NCI-H1436 (cell line): ENCODE measurements at places on chromosomes 4 and X.

DNA sequence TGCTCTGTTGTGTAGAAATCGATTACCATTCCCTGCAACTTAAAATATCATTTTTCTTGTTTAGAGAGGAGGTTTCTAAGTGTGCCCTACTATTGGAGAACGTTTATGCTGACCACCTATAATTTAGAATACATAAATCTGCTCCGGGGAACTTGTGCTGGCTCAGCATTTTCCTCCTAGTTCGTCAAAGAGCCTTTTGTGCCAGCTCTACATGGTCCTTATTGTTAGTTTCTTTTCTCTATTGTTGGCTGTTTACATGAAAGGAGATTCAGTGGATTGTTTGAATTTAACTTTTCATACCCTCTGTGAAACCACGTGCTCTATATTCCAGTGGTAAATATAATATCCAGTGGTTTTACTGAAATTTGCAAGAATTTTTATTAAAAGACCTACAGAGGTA lies 53.4 kb upstream of the ATP8A1 start:
- no peak for DNase-seq

- DNase-seq = no peak
Measured at GRCh38 chr4:87823200-87823599, 9.6 kb upstream of the MEPE start.

GRCh38 chr4:145285928-145286327 lies 105.5 kb upstream of the OTUD4 start:
- DNase-seq = no peak

DNA sequence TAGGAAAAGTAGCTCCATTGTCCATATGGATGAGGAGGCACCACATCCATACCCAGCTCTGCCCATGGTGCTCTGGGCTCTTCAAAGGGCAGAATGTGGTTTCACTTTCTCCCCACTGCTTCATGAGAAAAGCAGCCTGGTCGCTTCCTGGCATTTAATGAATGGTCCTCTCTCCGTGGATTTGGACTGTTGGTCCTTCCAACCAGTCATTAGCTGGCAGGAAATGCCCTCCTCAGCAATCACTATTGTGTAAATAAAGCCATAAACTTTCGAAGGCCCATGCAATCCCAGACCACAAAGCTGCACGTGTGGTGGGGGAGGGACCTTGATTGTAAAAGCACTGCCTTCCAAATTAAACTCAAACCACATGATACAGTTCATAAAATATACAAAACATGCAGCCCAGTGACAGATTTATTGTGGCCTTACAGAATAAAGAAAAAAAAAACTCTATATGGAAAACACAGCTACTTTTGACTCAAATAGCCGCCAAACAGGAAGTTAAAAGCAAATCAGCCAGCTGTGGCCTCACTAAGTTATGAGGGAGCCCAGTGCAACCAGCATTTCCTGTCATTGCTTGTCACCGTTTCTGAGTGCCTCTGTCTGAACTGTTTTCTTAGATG lies 8.1 kb downstream of the MBNL3 start:
- DNase-seq = no peak

- no peak for DNase-seq
Measured at GRCh38 chrX:1500701-1501624, 36.0 kb downstream of the P2RY8 start.

GRCh38 chrX:104113222-104113965 lies 1.1 kb downstream of the ZCCHC18 start:
- peak; percentile 80 for DNase-seq

DNA sequence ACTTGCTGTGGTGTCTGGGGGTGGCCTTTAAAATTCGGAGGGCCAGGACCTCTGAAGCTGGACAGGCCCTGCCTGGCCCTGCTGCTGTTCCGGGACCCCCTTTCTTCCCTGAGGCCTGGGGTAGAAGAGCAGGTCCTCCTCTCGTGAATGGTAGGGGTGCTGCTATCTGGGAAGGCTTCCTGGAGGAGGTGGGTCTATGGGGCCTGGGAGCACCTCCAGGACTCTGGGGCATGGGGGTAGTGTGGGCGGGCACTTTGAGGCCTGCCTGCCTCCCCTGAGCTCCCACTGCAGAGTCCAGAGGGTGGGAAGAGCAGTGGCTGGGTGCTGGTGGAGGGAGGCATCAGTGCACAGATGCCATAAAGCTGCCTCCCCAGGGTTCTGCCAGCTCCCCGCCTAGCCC lies 4.9 kb upstream of the MXD4 start:
- no peak for DNase-seq

- no peak for DNase-seq
Measured at GRCh38 chr4:121990489-121990888, 38.6 kb upstream of the TRPC3 start.

- DNase-seq = no peak
Measured at GRCh38 chr4:147617841-147618691, 869 bp downstream of the TMEM184C start.

GRCh38 chr4:174241162-174241561 lies 42.3 kb downstream of the FBXO8 start:
- DNase-seq = no peak

GRCh38 chr4:32988165-32988811 lies 2268.1 kb downstream of the PCDH7 start:
- DNase-seq = no peak

DNA sequence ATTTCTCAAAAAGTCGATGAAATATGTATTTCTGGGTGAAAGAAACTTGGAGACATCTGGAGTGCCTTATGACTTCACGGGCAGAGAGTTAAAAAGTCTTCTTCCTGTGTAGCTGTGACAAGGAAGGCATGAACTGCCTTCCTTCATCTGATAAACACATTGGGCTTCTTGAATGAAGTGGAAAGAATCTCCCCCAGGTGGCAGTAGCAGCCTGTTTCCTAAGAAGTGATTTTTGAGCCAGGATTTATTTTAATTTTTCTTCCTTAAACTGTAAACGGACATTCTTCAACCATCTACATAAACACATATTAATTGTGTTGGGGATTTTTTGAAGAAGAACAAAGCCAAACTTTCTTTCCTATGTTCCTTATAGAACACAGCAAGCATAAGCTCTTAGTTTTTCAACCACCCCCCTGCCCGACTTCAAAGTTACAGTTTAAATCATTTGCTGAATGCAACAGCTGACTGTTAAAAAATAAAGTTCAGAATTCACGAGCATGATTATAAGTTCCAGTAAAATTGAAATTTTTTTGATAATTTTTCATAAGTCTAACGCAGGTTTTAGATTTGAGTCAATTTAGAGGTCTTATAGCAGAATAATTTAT lies 980 bp upstream of the GIMD1 start:
- DNase-seq = peak; percentile 5

- DNase-seq = no peak
Measured at GRCh38 chr4:154707877-154708276, 35.9 kb upstream of the LRAT start.

DNA sequence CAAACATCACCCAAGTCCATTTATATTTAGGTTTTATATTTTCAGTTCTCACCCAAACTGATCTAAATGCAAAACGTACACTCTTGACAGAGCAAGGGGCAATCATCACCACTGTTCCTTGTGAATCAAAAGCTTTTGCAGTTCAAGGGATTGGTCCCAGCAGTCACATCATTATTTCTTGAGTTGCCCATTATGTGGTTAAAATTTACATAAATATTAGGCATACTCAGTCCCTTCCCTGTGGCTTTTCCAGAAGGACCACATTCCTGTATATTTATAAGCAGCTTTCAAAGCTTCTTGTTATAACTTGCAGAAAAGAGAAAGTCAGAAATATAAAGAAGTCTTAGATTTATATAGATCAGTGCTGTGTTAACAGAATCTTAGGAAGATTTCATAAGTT lies 224.4 kb downstream of the CLCN4 start:
- DNase-seq = no peak

GRCh38 chr4:64718091-64718490 lies 308.8 kb upstream of the TECRL start:
- DNase-seq = no peak

DNA sequence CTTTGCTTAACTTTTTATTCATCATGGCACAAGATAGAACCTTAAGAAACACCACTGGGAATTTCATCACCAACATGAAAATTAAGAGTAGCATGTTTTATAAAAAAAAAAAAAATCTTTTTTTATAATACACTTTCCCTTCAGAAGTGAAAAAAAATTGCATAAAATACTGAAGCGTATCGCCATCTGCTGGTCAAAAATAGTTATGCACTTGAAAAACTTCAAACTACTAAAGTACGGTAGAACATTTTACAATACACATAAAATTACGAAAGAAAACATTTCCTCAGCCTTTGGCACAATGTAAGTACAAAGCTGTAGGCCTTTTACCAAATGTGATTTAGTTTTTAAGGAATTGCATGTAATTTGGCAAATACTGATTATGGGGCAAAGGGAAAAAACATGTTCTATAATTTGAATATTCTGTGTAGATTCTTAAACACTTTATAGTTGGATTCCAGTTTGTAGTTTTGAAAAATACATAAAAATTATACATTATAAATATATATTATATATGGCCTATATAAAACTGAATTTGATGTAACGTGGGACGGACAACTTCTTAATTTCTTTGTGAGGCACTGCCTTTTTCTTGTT lies 26.5 kb downstream of the HCCS start:
- DNase-seq = peak; percentile 1

- no peak for DNase-seq
Measured at GRCh38 chr4:110175634-110176033, 22.8 kb downstream of the ELOVL6 start.

DNA sequence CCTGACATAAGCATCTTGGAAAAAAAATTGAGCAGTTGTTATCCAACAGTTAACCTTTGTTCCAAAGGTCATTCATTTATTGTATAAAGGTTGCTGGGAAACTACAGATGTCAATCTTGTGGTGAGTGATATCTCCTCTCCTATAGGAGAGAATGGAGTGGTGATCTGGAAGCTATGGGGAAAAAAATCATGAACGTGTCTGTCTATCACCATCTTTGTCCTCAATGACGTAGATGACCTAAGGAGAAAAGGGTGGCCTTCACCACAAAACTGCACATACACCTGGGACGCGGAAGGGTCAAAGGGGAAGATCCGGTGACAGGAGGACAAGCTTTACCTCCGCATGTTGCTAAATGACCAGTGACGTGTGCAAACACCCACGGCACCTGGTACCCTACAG lies 27.3 kb downstream of the ASB5 start:
- DNase-seq = no peak

- DNase-seq = no peak
Measured at GRCh38 chr4:141075553-141075952, 57.7 kb downstream of the RNF150 start.

- DNase-seq = no peak
Measured at GRCh38 chrX:13028871-13029636, 15.4 kb downstream of the FAM9C start.

GRCh38 chrX:19811807-19812604 lies 75.4 kb downstream of the SH3KBP1 start:
- no peak for DNase-seq

DNA sequence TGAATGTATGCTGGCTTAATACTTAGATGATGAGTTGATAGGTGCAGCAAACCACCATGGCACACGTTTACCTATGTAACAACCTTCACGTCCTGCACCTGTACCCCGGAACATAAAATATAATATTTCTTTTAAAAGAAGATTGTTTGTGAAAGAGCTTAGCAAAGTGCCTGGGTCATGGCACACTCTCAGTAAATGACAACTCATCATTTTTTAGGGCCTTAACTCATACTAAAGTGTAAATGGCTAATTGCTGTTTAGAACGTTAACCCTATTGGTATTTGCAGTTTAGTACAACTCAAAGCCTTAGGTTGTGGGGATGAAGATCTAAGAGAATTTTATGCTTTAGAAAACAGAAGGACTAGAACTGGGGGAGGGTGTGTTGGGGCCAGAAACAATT lies 67.7 kb downstream of the SEL1L3 start:
- no peak for DNase-seq

DNA sequence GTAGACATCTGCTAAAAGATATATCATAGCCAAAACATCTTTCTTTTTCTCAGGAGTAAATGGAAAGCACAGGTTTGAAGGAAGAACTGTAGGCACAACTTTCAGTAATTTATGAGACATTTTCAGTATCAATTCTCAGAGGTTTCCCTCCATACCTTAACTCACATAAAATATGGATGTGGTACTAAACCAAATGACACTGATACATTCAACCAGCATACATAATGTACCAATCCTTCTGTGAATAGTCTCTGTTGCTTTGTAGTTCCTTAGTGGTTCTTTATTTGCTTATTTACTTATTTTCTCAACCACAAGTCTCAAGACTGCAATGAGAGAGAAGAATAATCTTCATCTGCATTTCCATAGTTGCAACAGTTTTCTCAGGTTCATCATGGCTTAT lies 96.1 kb downstream of the ARHGAP24 start:
- DNase-seq = no peak

- DNase-seq = no peak
Measured at GRCh38 chrX:143319526-143319925, 197.7 kb downstream of the SPANXN3 start.

- DNase-seq = no peak
Measured at GRCh38 chr4:70399319-70399718, 1.6 kb downstream of the OPRPN start.

DNA sequence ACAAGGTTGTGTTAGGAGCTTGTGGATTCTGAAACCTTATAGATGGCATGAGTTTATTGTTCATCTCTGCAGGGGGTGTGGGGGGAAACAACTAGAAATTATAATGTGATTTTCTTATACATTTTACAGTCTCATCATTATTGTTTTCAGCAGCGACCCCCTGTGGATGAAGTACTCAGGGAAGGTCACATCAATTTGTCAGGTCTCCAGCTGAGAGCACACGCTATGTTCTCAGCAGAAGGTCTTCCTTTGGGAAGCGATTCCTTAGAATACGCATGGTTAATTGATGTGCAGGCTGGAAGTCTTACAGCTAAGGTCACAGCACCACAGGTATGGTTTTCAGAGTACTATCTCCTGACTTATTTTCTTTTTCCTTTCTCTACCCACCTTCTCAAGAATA lies 72.2 kb downstream of the BLTP1 start:
- no peak for DNase-seq

DNA sequence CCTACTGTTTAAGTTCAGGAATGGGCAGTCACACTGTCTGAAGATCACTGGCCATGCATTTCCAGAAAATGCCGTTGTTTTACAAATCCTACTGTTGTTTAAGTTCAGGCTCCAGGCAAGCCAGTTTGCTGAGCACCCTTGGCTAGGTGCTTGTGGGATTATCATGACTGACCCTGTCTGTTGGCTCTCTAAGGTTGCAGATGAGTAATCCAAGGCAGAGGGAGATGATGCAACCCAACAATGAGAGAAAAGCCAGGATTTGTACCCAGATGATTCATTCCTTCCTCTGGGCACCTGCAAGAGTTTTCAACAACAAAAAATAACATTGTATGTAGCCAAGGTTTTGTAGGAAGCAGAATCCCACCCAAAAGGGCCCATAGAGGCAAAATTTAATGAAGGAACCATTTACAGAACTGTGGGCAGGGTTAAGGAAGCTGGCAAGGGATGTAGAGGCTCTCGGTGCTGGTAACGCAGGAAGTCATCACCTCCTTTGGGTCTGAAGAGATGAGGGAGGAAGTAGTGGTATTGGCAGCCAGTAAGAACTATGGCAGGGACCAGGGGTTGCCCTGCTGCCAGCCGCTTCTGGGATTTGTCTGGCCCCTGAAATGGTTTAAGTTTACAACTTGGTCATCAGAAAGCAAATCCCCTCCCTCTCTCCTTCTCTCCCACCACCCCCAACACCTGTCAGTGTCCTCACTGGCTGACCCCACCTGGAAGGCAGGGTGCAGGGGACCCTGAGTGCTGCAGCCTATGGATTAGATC lies 54.8 kb downstream of the MSX1 start:
- no peak for DNase-seq

- DNase-seq = no peak
Measured at GRCh38 chr4:69970071-69970470, 4.5 kb upstream of the CSN2 start.
